ENCODE measurements at places on chromosomes 7 and 10.

DNA sequence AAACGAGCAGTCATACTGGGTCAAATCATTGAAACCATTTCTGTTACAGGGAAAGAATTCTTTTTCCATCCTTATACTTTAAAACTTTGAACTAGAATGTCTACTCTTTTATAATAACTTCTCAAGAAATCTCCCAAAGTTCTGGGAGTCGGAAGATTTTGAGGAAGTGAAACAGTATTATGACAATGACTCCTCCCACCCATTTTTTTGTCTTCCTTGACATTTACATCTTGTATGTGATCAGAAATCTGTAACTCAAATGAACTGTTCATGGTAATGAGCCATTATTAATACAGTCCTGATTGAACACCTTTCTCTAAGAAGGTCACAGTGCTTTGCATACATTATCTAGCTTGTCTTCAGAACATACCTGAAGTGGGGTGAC is 227.4 kb downstream of the CELF2 start:
- H3K27ac ChIP-seq = no peak overlapping the region
- no peak overlapping the region for H3K4me3 ChIP-seq
- peaks cover 2% of the 10 kb centered on the region for H3K4me1 ChIP-seq

DNA sequence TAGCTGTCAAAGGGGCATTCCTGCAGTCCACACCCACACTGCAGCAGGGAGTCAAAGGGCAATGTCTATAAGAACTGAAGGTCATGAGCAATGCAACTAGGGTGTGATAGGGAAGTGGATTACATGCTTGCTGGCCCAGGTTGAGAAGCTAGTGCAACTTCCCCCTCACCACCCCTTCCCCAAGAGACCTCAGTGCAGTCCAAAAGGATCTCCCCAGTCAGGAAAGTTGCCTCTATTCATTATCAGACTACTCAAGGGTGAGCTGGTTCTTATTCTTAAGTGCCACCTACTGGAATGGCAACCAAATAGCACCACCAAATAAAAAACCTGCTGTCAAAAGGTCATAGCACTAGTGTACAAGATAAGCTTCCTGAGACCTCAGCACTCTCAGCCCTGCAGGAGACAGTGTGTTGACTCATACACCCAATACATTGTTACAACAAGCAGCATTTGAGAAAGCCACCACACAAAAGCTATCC is 28.2 kb downstream of the MTERF1 start:
- DNase-seq = peak; percentile 76
- no peaks in the 10 kb centered on the region for H3K4me1 ChIP-seq
- no peaks in the 10 kb centered on the region for H3K36me3 ChIP-seq
- no peak overlapping the region for H3K4me3 ChIP-seq

- no peaks in the 10 kb centered on the region for H3K27me3 ChIP-seq
- H3K27ac ChIP-seq = no peak overlapping the region
- H3K4me1 ChIP-seq = no peaks in the 10 kb centered on the region
- H3K36me3 ChIP-seq = no peaks in the 10 kb centered on the region
- no peak for DNase-seq
- H3K4me3 ChIP-seq = no peak overlapping the region
Observed at GRCh38 chr10:77177161-77177560, 460.4 kb downstream of the KCNMA1 start.

- H3K4me3 ChIP-seq = no peak overlapping the region
- peak; percentile 29 for DNase-seq
- no peaks in the 10 kb centered on the region for H3K36me3 ChIP-seq
- H3K27ac ChIP-seq = no peak overlapping the region
Observed at GRCh38 chr7:82335927-82336326, 107.7 kb downstream of the CACNA2D1 start.

GRCh38 chr7:82579047-82579446 is 135.5 kb upstream of the CACNA2D1 start:
- no peak overlapping the region for H3K27ac ChIP-seq
- H3K27me3 ChIP-seq = no peaks in the 10 kb centered on the region
- no peaks in the 10 kb centered on the region for H3K4me1 ChIP-seq

DNA sequence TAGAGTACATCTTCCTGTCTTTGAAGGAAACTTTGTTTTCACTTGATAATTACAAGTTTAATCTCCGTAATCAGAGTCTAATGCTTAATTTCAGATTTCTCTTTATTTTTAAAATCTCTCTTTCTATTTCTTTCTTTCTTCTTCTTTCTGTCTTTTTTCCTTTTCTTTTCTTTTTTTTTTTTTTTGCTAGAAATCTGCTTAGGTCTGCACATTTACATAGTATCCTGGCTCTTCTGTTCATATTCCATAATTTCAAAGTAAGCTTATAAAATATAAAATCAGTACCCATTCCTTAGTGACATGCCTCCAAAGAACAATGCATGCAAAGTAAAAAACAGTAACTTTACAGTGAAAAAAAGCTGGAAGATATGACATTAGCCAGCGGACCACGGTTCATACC is 601.7 kb upstream of the VSTM2A start:
- no peaks in the 10 kb centered on the region for H3K36me3 ChIP-seq
- no peak overlapping the region for H3K27ac ChIP-seq
- DNase-seq = no peak
- H3K4me3 ChIP-seq = no peak overlapping the region
- no peaks in the 10 kb centered on the region for H3K27me3 ChIP-seq

GRCh38 chr7:155680864-155681263 is 36.4 kb downstream of the RBM33 start:
- no peaks in the 10 kb centered on the region for H3K27me3 ChIP-seq
- no peaks in the 10 kb centered on the region for H3K36me3 ChIP-seq
- H3K4me1 ChIP-seq = peaks cover 4% of the 10 kb centered on the region
- no peak overlapping the region for H3K4me3 ChIP-seq
- peak; percentile 83 for DNase-seq
- no peak overlapping the region for H3K27ac ChIP-seq

GRCh38 chr7:1149351-1149794 is 10.6 kb downstream of the ZFAND2A start:
- no peaks in the 10 kb centered on the region for H3K4me1 ChIP-seq
- H3K27ac ChIP-seq = no peak overlapping the region
- no peak for DNase-seq
- H3K27me3 ChIP-seq = no peaks in the 10 kb centered on the region

- no peaks in the 10 kb centered on the region for H3K27me3 ChIP-seq
- H3K27ac ChIP-seq = no peak overlapping the region
- no peaks in the 10 kb centered on the region for H3K4me1 ChIP-seq
- no peak for DNase-seq
- H3K36me3 ChIP-seq = peaks cover 3% of the 10 kb centered on the region
Observed at GRCh38 chr10:60788544-60788943, 10.3 kb downstream of the CDK1 start.

GRCh38 chr7:123573341-123573740 is 15.7 kb upstream of the NDUFA5 start:
- no peaks in the 10 kb centered on the region for H3K27me3 ChIP-seq
- no peaks in the 10 kb centered on the region for H3K4me1 ChIP-seq
- H3K36me3 ChIP-seq = no peaks in the 10 kb centered on the region
- no peak overlapping the region for H3K27ac ChIP-seq
- peak; percentile 18 for DNase-seq

GRCh38 chr7:33325754-33326484 is 196.6 kb downstream of the BBS9 start:
- no peaks in the 10 kb centered on the region for H3K4me1 ChIP-seq
- H3K4me3 ChIP-seq = no peak overlapping the region
- DNase-seq = no peak
- no peak overlapping the region for H3K27ac ChIP-seq
- no peaks in the 10 kb centered on the region for H3K27me3 ChIP-seq

- no peaks in the 10 kb centered on the region for H3K27me3 ChIP-seq
- H3K36me3 ChIP-seq = no peaks in the 10 kb centered on the region
- no peaks in the 10 kb centered on the region for H3K4me1 ChIP-seq
- DNase-seq = no peak
Observed at GRCh38 chr7:28155019-28155660, 25.5 kb downstream of the JAZF1 start.

DNA sequence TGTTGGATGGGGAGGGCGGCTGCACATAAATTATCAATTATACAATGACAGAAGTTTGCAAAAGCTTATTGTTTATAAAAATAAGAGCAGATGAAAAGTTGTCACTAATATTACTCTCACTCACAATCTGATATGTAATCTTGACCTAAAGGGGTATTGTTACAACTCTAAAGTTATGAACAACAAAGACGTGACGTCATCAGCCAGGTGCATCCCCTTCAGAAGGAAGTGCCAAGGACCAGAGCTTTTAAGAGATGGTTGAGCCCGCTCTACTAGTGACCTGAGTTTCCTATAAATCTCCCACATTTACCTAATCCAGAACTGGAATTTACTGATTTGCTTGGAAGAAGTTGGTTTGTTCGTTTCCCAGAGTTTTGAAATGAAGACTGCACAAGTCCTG is 247.7 kb upstream of the MGMT start:
- no peak for DNase-seq
- H3K27ac ChIP-seq = no peak overlapping the region
- no peak overlapping the region for H3K4me3 ChIP-seq

- peak overlapping the region; percentile 67 for H3K4me3 ChIP-seq
- peaks cover 2% of the 10 kb centered on the region for H3K4me1 ChIP-seq
- peak overlapping the region; percentile 45 for H3K27ac ChIP-seq
- peak; percentile 98 for DNase-seq
- no peaks in the 10 kb centered on the region for H3K27me3 ChIP-seq
Observed at GRCh38 chr10:74176380-74177139, 25.5 kb downstream of the ADK start.

GRCh38 chr7:82567356-82567755 is 123.8 kb upstream of the CACNA2D1 start:
- H3K27ac ChIP-seq = no peak overlapping the region
- H3K27me3 ChIP-seq = no peaks in the 10 kb centered on the region
- H3K4me1 ChIP-seq = no peaks in the 10 kb centered on the region
- H3K4me3 ChIP-seq = no peak overlapping the region
- H3K36me3 ChIP-seq = no peaks in the 10 kb centered on the region
- no peak for DNase-seq

- no peaks in the 10 kb centered on the region for H3K4me1 ChIP-seq
- no peak for DNase-seq
- H3K4me3 ChIP-seq = no peak overlapping the region
- H3K36me3 ChIP-seq = no peaks in the 10 kb centered on the region
- H3K27me3 ChIP-seq = no peaks in the 10 kb centered on the region
Observed at GRCh38 chr10:27713941-27714340, 31.7 kb downstream of the MKX start.

DNA sequence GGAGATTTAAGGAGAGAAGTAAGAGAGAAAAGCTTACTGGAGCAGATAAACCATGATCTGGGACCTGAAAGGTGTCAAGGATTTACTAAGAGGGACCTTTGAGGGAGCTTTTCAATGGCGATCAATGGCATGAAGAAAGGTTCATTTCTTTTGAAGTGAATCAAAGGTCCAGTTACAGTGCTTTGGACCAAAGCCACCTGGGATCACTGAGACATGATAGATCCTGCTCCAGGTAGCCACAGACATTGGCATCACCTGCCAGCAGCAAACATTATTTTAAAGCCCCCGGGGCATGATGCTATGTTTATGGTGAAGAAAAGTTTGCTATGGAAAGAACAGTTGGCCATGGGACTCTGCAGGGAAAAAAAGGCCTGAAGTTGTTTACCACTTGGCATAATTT is 109.4 kb downstream of the SLC25A13 start:
- no peaks in the 10 kb centered on the region for H3K27me3 ChIP-seq
- no peak overlapping the region for H3K4me3 ChIP-seq
- no peak for DNase-seq

- no peaks in the 10 kb centered on the region for H3K36me3 ChIP-seq
- no peak overlapping the region for H3K4me3 ChIP-seq
- H3K27ac ChIP-seq = no peak overlapping the region
- H3K27me3 ChIP-seq = no peaks in the 10 kb centered on the region
- no peaks in the 10 kb centered on the region for H3K4me1 ChIP-seq
Observed at GRCh38 chr10:16049050-16049449, 188.7 kb upstream of the MINDY3 start.

DNA sequence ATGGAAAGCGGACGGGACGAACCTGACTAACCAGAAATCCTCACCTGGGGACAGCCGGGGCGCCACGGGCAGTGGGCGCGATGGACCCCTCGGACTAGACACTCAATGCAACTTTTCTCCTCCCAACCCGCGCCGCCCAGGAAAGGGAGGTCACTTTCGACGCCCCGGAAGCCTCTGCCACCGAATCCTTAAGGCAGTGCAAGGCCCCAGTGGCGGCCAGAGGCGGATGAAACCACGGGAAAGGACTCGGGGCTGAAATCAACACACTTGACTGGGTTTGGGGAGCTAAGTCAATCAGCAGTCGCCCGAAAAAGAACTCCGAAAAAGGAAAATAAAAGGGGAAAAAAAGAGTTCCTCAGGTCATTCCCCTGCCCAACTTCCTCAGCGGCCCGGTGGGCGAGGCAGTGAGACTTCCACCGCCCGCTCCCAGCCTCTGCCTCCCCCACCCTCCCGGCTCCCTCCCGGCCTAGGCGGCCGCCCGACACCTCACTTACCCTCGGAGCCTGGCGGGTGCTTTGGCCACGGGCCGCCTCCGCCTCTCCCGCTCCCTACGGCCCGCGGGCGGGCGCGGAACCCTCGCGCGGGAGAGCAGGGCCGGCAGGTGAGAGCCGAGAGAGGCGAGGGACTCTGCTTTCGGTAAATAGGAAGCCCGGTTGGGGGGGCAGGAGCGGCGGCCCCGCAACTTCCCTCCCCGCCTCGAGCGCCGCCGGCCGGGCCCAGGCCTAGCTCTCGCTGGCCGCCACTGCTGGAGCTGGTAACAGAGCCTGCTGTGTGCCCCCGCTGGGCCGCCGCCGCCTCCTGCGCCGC is 518 bp downstream of the WAPL start:
- H3K4me1 ChIP-seq = peaks cover 2% of the 10 kb centered on the region
- H3K27me3 ChIP-seq = no peaks in the 10 kb centered on the region
- peak; percentile 68 for DNase-seq
- peak overlapping the region; percentile 95 for H3K27ac ChIP-seq
- no peaks in the 10 kb centered on the region for H3K36me3 ChIP-seq

GRCh38 chr7:130875265-130875741 is 141.3 kb upstream of the KLF14 start:
- H3K27me3 ChIP-seq = no peaks in the 10 kb centered on the region
- H3K27ac ChIP-seq = no peak overlapping the region
- no peaks in the 10 kb centered on the region for H3K4me1 ChIP-seq
- peak; percentile 77 for DNase-seq
- no peak overlapping the region for H3K4me3 ChIP-seq

- no peak for DNase-seq
- no peaks in the 10 kb centered on the region for H3K27me3 ChIP-seq
- H3K27ac ChIP-seq = no peak overlapping the region
- H3K4me1 ChIP-seq = peaks cover 6% of the 10 kb centered on the region
Observed at GRCh38 chr10:50501478-50501877, 122.3 kb downstream of the SGMS1 start.

- no peaks in the 10 kb centered on the region for H3K27me3 ChIP-seq
- H3K27ac ChIP-seq = no peak overlapping the region
- H3K4me1 ChIP-seq = no peaks in the 10 kb centered on the region
- H3K36me3 ChIP-seq = no peaks in the 10 kb centered on the region
- no peak overlapping the region for H3K4me3 ChIP-seq
Observed at GRCh38 chr10:110686047-110686446, 41.9 kb downstream of the RBM20 start.

Measured in mesendoderm (in vitro differentiated cells).